ENCODE measurements at places on chromosomes 16 and 17.
A peak's percentile ranks its signal among the peaks of the same experiment; 100 is the strongest.

- no peak for DNase-seq
Observed at GRCh38 chr16:20175358-20175757, 101.7 kb upstream of the GPR139 start.

- no peak for DNase-seq
Observed at GRCh38 chr17:45667591-45668171, 116.4 kb upstream of the CRHR1 start.

- peak; percentile 86 for DNase-seq
Observed at GRCh38 chr16:81696166-81696960, 82.7 kb upstream of the PLCG2 start.

DNA sequence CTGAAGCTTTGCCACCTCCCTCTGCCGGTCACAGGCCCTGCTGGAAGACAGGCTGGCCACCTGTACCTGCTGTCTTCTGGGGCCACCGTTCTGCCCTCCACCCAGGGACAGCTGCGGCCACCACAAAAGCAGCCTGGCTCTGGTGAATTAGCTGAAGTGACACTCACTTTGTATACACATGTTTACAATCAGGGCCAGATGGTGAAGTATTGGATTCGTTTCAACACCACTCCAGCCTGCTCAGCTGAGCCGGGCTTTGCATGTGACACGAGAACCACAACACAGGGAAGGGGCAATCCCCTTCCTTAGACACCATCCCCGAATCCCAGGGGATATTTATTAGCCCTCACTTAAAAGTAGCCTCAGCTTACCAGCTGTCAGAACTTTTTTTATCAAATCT lies 191.5 kb upstream of the RPL38 start:
- peak; percentile 12 for DNase-seq

DNA sequence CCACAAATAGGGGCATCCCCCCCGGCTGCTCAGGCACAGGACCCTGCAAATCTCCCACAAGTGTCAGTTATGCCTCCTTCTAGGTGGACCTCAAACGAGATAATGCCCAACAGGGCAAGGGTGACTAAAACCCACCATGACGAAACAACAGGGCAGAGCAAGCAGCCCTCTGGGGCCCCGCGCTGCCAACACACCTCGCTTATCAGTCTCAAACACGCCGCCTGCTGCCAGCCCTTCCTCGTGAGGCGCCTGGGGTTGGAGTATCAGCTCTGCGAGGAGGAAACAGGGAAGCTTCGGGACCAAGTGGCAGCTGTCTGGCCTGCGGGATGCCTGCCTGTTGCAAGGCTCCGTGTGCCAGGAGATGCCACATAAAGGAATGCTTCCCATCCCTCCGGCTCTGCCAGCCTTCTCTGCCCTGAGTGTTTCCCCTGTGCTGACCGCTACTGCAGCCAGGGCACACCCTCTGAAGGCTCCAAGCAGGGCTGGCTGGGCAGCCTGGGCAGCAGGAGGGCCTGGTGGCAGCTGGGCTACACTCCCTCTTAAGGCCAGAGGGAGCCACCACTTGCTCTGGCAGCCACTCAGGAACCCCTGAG lies 2.5 kb downstream of the SMIM5 start:
- peak; percentile 98 for DNase-seq

DNA sequence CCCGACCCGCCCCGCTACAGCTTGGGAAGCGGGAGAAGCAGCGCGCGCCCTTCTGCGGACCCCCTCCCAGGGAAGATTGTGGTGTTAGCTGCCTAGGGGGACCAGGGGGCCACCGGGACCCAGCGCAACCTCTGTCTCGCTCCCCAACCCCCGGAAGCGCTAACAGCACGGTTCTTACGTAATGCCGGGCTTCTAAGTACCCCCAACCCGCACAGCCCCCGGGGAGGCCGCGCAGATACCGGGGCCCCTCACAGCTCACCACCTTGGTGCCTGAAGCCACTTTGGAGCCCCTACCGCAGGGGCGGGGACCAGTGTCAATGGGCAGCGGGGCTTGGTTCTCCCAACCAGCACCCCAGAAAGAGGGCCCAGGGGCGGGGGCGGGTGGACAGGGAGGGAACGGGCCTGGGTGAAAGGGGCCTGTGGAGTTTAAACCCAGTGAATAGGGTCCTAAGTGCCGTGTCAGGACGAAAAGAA lies 348 bp downstream of the MPP2 start:
- no peak for DNase-seq

DNA sequence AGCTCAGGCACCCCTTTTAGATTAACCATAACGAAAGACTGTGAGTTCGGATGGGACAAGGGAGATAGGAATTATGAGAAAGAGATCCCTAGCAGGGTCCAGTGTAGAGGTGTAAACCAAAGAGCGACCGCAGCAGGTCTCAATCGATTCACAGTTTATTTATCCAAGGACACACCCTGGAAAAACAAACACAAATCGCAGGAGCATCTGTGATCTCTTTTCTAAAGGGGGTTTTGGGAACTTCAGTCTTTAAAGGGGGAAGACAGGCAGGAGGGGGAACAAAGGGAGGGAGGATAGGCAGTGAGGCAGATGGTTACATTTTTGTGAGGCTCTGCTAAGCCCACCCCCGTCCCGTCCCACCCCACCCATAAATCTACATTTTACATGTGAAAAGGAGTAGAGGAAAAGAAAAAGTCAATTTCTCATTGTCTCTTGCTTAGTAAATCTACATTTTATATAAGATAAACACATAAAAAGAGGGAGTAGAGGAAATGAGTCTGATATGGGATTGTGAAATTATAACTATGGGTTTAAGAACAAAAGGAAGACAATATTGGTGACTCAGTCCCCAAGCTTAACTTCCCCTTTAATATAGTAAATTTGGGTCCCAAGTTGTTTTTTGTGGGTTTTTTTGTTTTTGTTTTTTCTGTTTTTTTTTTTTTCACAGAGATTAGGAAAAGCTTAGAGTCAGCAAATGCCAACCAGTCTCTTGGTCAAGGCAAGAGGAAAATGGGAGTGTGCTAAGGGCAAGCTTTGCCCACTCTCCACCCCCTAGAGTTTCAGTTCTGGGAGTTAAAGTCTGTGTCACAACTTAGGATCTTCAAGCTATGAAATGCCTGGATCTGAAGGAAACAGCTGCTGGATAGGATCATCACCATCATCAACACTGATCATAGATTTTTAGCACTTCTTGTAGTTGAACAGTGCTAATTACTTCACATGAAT lies 160.9 kb upstream of the CDH5 start:
- DNase-seq, result peak; percentile 32

DNA sequence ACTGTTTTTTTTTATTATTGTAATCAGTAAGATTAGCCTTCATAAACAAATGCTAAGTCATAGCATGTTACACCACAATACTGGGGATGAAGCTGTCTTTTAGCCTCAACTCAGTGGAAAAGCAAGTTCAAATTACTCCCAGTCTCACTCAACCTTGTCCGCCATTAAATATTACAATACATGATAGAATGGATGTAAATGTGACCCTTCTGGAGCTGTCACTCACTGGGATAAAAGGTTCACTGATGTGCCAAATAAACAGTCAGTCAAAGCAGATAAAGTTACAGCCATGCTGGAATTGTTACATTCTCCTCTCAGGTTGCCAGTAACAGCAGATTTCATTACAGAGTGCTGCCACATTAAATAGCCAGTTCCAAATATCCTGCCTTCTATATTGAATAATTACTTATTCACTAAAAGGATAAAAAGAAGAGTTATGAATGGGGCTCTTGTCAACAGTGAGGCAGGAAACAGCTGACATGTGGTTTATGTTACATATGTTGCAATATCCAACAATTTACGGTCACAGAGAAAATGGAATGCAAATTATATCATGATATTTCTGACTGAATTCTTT lies 53.4 kb downstream of the BRIP1 start:
- DNase-seq, result peak; percentile 57
